Nucleus accumbens (tissue), 56 donors: ENCODE measurements at places on chromosomes 7 and 10.

GRCh38 chr7:138784692-138785091, 13.1 kb upstream of the TMEM213 start:
- DNase-seq, result no peak

- no peak for DNase-seq
Measured at GRCh38 chr7:47677664-47678063, 95.8 kb upstream of the TNS3 start.

- DNase-seq, result no peak
Measured at GRCh38 chr10:131213741-131214505, 97.6 kb downstream of the TCERG1L start.

DNA sequence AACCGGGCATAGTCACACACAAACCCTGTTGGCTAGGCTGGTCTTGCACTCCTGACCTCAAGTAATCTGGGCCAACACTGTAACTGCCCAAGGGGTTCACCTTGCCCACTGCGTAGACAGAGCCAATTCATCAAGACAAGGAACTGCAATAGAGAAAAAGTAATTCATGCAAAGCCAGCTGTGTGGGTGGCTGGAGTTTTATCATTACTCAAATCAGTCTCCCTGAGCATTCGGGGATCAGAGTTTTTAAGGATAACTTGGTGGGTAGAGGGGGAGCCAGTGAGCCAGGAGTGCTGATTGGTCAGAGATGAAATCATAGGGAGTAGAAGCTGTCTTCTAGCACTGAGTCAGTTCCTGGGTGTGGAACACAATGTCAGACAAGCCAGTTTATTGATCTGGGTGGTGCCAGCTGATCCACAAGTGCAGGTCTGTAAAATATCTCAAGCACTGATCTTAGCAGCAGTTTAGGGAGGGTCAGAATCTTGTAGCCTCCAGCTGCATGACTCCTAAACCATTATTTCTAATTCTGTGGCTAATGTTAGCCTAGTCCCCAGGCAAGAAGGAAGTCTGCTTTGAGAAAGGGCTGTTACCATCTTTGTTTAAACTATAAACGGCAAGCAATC, 15.6 kb upstream of the FXYD4 start:
- no peak for DNase-seq

DNA sequence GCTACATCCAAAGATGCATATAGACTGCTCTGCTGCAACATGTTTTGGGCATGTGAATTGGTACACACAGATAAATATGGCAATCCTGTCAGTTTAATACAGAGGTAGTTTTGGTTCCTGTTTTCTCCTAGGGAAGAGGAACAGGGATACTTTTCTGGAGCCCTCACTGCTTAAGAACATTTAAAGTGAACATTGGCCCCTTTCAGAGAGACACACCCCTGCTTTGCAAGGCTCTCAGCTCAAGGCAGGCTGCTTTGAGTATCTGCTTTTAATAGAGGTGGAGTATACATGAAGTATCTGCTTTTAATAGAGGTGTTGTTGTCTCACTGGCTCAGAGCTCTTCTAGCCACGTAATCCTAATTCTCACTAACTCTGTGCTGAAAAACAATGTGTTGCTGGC, 38.9 kb downstream of the CYP51A1 start:
- DNase-seq, result no peak

GRCh38 chr10:13633689-13634088, 46.9 kb downstream of the PRPF18 start:
- DNase-seq, result no peak

DNA sequence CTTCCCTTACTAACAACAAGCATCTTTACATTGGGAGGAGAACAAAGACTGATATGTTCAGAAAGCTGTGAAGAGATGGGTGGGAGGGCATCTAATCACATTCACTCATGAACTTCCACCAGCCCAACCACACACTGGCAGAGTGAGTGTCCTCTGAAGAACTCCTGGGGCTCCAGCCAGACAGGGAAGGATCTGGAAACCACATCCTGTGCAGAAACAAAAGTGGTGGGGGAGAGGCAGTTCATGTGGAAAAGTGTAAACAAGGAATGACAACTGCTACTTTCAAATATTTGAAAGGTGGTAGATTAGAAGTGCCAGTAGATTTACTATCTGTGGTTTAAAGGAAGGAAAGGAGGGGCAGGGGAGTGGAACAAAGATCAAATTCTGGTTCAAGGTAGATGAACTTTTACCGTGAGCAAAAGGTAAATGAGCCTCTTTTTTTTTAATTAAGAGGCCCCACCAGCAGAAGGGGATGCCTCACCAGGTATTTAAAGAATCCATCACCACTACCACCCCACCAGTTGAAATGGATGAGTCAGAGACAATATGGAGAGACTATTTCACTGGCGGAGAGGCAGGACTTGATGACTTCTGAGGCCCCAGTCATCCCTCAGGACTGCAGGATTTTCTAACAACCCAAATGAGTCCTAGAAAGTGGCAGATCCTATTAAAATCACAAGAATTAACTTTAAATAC, 34.5 kb downstream of the GOT1 start:
- no peak for DNase-seq

GRCh38 chr10:132397036-132397541, at the start of gene PWWP2B:
Gene PWWP2B (plus strand): TSS chr10:132397200. CDS start chr10:132397227, 27 bp downstream.
- DNase-seq, result no peak

- DNase-seq, result no peak
Measured at GRCh38 chr10:52451817-52452216, 137.7 kb downstream of the DKK1 start.
